ENCODE measurements at places on chromosomes 12 and 14. TPM values are rescaled to one million over a fixed set of nuclear protein-coding genes. Genes with fewer than 3 reads are reported as not detected.

The KLHL33 gene
- total RNA-seq, result 2.1 TPM

- DNase-seq, result no peak
Observed at GRCh38 chr14:36588788-36589187, 6.4 kb upstream of the NKX2-8 start.

DNA sequence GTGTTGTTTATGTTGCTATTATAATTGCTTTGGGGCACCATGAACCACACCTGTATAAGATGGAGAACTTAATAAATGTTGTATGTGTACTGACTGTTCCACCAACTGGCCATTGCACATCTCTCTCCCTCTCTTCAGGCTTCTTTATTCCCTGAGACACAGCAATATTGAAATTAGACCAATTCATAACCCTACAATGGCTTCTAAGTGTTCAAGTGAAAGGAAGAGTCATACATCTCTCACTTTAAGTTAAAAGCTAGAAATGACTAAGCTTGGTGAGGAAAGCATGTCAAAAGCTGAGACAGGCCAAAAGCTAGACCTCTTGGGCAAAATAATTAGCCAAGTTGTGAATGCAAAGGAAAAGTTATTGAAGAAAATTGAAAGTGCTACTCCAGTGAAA is 373.3 kb downstream of the RGS6 start:
- DNase-seq, result no peak

The C12orf50 gene
- 0.27 TPM for total RNA-seq

- DNase-seq, result no peak
Observed at GRCh38 chr12:111692575-111693210, 6.8 kb downstream of the ACAD10 start.

The MIP gene
- total RNA-seq, result not detected

Measured in sciatic nerve (tissue), 2 donors.